Fibroblast of skin of left biceps (primary cell): ENCODE measurements at places on chromosomes 3 and 15.

DNA sequence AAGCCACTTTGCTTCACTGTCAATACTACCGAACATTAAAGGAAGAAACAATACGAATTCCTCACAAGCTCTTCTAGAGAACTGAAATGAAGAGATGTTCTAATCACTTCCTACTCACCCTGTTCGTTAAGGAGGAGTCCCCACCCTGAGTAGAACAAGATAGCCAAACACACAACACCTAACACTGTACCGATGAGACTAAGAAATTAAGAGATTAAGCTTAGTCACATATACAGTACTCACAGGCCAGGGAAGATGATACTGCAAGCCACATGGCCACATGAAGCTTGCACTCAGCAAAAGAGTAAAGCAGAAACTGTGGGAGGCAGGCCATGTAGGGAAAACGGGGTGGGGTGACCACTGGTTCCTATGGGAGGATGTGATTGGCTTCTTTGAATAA lies 48.0 kb downstream of the CGGBP1 start:
- no peak for DNase-seq

DNA sequence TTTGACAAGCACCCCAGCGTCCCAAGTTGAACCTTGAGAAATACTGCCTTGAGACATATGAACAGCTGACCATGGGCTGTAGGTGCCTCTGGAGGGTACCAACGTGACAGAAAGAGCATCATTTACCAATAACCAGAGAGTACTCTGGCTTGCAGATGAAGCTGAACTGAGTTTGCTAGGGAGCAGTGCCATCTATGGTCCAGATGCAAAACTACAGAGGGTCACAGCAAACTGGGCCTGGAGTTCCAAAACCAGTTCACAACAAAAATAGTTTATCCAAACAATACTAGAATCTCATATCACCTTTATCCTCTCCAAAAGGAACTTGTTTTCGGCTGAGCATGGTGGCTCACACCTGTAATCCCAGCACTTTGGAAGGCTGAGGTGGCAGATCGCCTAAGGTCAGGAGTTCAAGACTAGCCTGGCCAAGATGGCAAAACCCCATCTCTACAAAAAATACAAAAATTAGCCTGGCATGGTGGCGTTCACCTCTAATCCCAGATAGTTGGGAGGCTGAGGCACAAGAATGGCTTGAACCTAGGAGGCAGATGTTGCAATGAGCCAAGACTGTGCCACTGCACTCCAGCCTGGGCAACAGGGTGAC lies 69.3 kb downstream of the CHAC1 start:
- DNase-seq = no peak

GRCh38 chr15:58758141-58758540 lies 8.6 kb upstream of the ADAM10 start:
- DNase-seq = no peak

DNA sequence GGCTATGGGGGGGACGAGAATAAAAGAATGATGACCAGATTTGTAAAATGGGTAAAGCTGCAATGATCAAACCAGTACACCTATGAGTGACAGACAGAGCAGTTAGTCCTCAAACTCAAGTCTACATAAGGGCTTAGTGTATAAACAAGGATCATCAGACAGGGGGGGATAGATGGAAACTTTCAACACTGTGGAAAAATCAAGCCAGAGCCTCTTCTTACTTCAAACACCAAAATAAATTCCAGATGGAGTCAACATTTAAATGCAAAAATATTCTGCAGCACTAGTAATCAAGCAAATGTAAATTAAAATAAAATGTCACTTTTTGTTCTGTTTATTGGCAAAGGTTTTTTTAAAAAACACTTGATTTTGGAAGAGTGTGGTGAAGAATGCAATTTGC lies 205.9 kb upstream of the RGMA start:
- no peak for DNase-seq

- no peak for DNase-seq
Measured at GRCh38 chr3:112391648-112392047, 58.7 kb downstream of the CD200 start.

DNA sequence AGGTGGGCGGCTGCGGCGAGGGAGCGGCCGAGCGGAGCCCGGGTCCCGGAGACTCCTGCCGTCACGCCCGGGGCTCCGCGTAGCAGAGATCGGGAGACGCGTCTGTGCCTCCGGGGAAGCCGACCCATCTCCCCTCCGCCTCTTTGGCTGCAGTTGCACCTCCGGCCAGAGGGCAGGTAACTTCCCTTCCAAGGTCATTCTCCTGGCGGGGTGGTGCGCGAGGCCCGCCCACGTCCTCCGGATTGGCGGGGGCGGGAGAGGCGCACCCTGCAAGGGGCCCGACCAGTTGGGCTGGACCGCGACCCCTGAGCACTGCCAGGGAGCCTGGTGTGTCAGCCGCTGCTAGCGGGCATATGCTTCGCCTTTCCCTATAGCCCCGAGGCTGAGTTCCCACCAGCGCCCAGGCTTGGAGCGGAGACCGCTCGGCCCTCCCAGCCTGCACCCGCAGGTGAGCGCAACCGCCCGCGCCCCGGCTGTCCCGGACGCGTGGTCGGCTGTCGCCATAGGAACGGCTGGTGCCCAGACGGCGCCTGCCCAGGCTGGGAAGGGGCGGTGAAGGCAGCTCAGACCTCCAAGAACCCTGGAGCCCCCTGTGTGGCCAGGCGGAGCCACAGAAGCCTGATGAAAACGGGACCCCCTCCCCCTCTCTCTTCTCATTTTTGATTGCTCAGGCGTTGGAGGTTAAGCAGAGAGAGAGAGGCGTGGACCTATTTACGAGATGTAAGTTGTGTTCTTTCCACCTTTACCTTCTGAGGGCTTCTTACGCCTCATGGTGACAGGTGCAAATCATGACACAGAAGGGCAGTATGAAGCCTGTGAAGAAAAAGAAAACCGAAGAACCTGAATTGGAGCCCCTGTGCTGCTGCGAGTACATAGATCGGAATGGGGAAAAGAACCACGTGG lies 453 bp downstream of the ZDHHC23 start:
- DNase-seq = no peak

DNA sequence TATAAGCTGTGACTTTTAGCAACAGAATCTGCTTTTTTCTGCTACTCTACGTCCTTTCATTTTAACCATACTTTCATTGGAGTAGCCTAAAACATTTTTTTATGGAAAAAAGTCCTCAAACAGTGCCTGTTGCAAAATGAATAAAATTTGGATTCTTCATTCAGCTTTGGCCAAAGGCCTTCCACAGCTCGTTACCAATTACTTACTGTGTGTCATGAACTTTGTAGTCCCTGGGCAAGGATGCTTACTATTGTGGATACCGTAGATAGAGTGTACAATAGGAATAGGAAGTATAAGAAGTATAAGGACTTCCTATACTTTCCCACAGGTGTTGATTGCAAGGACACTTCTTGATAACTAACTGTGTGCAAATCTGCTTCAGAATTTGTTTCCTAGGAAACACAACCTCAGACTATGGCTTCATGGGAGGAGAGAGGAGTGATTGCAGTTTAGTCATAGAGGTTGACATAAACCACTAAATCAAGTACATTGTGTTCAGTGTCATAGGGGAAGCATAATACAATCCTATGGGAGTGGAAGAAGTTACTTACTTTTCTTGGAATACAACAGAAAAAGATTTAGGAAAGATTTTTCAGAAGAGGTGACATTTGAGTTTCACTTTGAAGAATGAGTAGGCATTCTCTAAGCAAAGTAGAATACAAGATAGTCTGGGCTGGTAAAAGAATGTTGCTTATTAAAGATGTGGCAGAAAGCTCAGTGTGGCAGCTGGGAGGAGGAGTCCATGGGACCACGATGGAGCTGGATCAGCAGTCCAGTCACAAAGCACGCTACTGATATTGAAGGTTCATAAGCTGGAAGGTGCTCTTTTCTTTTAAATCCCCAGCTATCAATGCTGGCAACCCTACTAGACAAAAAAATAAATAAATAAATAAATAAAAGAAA lies 309.7 kb upstream of the TPRG1 start:
- no peak for DNase-seq
